ENCODE measurements at places on chromosomes 3 and 15.

DNA sequence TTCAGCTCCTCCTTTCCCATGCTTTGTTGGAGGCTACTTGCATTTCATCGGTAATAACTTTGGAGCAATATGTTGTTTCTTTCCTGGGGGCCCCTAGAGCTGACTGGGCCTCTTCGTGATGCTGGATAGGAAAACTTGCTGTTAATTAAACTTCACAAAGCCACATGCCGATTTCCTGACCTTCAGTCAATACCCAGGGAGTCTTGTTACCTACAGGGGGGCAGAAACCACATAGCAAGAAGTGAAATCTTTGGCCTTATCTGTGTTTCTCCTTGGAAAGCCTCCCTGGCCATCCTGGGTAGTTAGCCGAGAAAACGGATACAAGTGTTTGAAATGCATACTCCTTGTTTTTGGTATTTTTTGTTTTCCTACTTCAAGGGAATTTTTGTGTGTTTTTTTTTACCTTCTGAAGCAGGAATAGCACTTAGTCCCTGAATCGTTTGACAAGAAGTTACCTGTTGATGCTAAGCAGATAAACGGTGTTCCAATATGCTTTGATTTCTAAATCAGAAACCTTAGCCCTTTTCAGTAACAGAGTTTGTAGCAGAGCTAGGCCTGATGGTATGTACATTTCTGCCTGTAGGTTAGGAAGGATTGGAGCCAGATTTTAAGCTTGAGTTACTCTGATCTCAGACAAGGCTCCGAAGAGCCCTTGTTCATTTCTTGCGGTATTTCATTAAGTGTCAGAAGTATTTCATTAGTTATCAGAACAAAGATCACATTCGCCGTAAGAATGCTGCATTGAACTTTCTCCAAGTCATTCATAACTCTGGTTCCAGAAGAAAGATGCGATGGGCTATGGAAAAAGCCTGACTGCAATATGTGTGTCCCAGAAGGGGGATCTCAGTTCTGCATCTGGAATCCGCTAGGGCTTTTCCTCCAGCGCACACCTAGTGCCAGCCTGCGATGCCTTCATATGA is 111.5 kb downstream of the THSD4 start:
- no peak for DNase-seq

GRCh38 chr3:111548092-111548491 is 6.1 kb downstream of the CD96 start:
- DNase-seq = no peak

GRCh38 chr3:123089611-123090331 is 22.9 kb downstream of the PDIA5 start:
- DNase-seq = no peak

DNA sequence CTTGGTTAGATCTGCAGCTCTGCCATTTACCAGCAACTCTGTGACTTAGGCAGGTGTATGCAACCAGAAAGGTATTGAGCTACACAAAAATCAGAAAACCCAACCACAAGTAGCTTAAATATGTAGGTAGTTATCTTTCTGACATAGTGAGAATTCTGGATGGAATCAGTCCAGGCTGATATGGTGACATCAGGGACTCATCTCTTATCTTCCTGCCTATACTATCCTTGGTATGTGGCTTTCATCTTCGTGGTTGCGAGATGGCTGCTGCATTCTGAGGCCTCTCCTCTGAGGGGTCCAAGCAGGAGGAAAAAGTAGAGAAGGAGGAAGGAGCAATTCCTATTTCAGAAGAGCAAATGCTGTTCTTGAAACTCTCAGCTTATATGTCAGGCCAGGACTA is 40.0 kb downstream of the CTDSPL start:
- DNase-seq = no peak

DNA sequence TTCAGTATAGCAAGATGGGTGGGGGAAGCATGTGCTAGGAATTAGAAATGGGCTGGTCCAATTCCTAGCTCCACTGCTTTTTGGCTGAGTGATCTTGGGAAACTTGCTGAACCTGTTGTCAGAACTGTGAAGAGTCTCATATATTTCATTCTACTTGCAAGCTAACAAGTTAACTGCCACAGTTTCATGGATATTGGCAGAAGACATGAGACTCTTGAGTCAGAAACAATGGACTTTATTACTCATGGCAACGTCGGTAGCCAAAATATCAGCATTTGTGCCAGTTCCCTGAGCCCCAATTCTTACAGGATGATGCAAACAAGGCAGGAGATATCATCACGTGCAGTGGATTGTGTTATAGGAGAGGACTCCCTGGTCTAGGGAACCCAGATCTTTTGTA is 26.6 kb upstream of the PLAAT1 start:
- DNase-seq = no peak

- no peak for DNase-seq
Observed at GRCh38 chr15:86743283-86743903, 663.7 kb downstream of the AGBL1 start.

DNA sequence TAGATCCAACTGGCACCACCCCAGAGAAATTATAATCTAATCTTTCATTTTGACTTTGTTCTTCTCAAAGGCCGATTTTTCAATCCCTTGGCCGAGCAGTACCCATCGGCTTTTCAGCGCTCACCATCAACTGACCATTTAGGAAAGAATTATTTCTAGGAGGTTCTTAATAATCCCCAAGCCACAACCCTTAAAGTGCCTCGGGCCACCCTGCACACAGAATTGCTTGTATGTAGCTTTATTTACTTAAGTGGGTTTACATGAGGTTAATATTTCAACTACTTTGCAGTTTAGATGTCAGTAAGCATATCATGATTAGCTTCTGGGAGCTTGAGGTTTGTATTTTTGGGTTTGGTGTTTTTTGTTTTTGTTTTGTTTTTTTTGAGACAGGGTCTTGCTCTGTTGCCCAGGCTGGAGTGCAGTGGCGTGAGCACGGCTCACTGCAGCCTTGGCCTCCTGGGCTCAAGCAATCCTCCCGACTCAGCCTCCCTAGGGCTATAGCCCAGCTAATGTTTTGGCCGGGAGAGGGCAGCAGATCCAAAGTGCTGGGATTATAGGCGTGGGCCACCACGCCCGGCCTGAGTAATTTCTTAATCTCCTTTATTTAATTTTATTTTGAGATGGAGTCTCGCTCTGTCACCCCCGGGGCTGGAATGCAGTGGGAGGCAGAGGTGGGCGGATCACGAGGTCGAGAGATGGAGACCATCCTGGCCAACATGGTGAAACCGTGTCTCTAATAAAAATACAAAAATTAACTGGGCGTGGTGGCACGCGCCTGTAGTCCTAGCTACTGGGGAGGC is 801 bp upstream of the CDAN1 start:
- DNase-seq = no peak

DNA sequence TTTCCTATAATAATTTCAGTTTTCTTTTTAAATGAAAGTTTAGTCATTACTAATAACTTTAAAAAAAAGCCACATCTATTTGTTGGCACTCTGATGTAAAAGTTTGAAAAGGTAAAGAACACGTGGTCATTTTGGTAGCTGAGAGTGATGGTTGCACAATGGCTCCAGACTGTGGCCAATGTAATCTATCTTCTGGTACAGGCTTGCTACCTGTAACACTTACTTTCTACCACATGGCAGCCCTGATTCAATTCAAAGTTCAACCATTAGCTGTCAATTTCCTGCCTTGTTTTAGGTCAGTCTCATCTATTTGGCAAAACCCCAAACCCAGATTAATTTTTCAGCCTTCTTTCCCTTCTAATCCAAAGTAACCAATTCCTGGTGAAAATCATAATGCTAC is 126.1 kb downstream of the TUSC7 start:
- DNase-seq = no peak

DNA sequence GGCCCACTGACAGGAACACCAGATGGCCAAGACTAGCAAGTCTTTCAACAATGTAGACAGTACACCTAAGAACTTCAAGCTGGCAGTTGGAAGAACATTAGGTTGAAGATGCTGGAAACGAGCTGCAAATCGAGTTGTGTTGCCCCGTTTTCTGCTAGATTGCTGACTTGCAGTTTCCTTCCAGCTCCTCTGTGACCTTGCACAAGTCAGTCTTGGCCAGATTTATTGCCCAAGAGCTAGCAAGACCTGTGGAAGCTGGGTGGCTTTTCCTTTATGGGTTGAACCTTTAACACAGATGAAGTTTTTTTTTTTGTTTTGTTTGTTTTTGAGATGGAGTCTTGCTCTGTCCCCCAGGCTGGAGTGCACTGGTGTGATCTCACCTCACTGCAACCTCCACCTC is 2.9 kb upstream of the RBM6 start:
- DNase-seq = no peak

DNA sequence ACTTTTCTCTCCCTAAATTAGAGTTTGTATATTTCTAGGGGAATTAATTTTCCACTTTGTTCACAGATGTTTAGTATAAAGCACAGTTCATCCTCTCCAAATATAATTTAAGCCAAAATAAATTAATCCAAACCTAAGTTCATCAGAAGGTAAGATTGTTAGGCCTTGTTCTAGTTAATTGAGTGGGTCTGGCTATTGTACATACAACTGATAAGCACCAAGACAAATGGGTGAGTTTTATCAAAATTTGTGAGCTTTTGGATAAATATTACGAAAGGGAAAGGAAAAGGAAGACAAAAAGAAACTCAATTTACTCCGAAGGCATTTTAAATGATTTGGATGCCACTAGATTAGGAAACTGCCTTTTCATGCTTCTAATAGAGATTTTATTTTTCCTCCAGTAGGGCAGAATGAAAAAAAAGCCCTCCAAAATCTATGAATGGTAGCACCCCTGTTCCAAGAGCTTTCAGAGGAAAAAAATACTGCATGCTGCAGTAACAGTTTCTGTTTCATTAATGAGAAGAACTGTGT is 304.0 kb downstream of the ZNF385D start:
- DNase-seq = no peak

- no peak for DNase-seq
Observed at GRCh38 chr3:16272588-16272987, 7.6 kb downstream of the OXNAD1 start.

DNA sequence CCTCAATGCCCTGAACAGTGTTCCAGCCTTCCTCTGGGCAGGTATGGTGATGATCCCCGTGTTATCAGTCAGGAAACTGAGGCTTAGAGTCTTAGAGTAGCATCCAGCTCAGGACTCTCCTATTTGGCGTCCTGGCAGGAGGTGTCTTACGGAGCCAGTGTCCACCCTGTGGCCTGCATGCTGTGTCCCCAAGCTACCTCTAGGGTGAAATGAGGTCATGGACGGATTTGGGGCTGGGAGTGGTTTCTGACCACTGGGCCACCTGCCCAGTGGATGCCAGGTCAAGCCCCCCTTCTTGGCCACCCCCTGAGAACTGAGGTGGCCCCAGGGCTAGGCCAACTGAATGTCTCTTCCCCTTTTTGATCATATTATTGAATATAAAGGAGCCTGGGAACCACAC is 27.2 kb upstream of the SLC6A6 start:
- no peak for DNase-seq

DNA sequence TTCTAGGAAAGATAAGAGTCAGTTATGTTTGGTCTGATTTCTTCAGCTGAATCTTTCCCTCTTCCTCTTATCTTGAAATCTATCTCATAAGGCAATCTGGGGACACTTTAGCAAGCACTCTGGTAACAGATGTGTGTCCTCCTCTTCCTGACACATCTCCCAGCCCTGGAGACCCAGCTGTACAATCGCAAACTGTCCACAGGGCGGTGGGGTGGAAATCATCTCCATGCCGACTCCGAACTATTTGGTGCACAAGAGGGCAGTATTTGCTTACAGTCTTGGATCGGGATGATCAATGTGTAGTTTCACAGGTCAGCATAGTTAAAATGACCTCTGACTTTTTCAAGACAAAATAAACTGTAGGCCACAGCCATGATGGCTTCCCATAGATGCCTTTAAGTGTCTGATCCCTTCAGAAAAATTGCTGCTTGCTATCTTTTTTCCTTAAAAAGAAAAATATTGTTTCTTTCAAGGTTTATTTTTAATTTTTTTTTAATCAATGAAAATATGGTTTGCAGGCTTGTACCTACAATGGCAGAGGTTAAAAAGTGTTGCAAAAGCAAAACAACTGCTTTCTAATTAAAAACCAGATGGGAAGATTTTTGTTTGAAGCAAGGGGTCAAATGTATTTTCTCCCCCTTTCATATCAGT is 17.7 kb downstream of the EEFSEC start:
- no peak for DNase-seq

DNA sequence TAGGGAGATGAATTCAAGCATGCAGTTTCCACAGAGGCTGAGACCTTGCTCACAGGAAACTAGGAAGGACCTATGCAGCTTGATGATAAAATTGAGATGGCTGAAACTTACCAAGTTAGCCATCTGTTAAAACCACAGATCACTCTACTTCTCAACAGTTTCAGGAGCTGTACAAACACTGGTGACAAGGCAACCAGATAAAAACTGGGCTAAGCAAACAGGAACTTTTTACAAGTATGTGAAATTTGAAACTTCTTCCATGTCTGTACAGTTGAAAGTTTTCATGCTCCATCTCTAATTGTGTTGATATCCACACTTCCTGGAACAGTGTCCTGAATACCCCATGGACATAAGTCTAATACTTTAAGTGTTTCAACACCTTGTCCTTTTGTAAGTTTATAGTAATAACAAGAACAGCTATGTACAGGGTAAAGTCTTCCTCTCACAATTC is 78.2 kb downstream of the FAIM start:
- no peak for DNase-seq

DNA sequence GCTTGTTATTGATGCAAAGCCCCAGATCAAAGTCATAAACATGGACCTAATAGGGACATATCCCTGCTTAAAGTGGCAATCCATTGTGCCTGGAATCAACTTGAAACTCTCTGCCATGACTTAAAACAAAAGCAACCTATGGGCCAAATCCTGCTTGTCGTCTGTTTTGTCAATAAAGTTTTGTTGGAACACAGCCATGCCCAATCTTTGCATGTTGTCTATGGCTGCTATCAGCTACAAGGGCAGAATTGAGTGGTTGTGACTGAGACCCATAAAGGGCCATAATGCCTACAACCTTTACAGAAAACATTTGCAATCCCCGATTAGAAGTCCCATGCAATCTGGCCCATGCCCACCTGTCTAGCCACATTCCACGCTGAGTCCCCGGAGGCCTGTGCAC is 235.4 kb downstream of the PLCL2 start:
- no peak for DNase-seq

DNA sequence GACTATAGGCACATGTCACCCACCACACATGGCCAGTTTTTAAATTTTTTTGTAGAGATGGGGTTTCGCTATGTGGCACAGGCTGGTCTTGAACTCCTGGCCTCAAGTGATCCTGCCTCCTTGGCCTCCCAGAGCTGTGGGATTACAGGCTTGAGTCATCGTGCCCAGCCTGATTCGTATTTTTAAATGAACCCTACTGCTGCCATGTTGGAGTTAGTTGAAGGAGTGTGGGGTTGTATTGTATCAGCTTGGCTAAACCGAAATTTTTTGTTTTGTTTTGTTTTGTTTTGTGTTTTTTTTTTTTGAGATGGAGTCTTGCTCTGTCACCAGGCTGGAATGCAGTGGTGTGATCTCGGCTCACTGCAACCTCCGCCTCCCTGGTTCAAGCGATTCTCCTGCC is 11.8 kb upstream of the ZNF770 start:
- DNase-seq = no peak

DNA sequence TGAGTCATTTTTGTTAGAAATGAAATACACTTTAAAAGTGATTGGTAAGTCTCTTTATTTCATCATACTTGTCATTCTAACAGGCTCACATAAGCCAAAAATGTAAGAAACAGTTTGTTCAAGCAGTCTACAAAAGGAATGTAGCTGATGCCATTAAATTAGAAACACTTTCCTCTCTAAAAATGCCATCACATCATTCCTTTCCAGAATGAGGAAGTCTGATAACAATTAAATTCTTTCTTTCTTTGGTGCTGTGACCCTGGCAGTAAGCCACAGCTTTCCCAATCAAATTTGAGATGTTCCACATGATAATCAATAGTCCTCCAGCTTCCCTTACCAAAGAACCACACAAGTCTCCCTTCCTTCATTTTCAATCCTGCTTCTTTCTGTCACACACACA is 9.4 kb upstream of the P2RY1 start:
- DNase-seq = no peak
